ENCODE measurements at places on chromosomes 13 and 19.

DNA sequence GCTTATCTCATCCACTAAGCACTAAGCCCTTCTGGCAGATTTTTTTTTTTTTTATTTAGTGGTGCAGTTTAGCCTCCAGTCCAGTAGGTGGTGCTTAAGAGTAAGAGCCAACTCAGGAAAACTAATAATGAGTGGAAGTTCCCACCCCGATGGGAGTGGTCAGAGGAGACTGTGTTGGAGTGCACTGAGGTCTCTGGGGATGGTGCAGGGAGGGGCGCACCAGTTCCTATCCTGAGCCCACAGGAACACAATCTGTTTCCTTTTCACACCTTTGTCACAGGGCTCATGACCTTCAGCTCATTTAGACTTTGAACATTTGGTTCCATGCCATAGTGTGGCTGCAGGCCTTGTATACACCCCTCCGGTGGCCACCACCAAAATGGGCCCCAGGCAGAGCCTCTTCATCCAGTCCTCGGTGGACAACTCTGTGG, 367.4 kb downstream of the SPRY2 start:
- no peak for DNase-seq

DNA sequence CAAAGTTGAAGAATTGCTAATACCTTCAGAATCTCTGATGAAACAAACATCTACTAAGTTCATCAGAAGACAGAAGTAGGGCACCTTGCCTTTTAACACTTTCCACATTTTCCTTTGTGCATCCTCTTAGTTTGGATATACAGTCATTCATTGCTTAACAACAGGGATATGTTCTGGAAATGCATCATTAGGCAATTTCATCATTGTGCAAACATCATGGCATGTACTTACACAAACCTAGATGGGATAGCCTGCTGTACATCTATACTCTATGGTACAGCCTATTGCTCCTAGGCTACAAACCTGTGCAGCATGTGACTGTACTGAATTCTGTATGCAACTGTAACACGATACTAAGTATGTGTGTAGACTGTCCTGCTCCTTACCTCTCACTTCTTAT, 169.8 kb downstream of the SUCLA2 start:
- no peak for DNase-seq

DNA sequence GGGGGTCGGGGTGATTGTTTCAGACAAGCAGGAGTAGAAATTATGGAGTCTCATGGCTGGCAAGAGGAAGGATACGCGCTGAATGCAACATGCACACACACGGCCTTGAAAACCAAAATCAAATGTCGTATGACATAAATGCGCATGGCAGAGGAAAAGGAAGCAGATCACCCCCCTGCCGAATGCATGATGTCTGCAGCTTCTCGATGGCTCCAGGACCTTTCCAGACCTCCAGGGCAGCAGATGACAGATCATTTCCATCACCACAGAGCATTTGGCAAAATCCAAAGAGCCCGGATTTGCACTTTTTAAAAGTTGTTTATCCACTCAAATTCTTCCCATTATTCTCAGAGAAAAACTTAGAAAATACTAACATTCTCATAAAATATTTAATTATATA, 211.7 kb downstream of the NHLRC3 start:
- DNase-seq: no peak

DNA sequence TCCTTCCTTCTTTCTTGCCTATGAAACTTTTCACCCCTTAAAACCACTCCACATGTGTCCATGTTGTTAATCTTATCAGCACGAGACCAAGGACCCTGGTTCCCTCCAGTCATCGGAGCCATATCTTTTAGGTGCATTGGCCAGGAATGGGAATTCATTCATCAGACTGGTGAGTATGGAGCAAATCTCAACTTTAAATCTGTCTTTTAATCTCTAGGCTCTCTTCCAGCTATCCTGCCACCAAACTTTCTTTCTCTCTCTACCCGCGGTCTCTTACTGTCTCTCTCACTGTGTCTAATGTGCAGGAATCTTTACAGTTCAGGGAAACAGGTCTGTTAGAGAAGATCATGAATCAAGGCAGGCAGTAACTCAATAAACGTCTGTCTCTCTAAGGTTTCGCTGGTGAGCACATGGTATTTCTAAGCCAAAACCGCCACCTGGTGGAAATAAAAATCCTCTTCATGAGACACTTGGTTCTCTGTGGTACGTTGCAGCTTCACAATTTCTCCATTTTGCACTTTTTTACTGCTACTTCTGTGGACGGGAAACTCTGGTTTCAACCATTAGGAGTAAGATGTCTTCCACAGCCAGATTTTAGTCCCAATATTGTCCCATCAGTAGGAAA, 16.1 kb downstream of the LGALS16 start:
- DNase-seq: no peak

DNA sequence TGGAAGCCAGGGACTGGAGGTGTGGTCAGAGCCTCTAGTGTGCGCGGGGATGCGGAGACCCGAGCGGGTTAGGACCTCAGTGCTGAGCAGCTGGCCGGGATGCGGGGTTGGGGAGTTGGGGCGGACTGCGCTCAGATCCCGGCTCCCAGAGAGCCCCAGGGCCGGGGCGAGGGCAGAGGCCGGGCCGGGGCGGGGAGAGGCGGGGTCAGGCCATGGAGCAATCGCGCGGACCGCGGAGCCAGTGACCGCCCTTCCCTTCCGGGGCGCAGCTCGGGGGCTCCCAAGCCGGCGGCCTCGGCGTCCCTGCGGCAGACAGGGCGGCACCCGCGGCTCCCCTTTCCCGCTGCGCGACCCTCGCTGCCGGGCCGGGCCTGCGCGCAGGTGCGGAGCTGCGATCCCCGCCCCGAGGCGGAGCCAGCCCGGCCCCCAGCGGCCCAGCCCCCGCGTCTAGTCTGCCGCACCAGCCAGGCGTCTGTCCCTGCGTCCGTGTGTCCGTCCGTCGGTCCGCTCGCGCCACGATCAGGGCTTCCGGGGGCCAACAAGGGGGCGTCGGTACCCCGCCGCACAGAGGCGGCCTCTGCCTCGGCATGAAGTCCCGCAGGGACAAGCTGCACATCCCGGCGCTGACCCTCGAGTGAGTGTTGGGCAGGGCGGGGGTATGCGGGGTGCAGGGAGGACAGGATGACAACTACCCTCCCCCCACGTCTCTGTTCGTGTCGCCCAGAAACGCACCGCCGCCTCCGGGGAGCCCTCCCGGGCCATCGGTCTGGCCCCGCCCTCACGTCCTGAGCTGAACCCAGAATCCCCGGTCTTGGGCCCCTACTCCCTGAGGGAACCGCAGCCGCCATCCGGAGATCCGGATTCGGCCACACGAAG, 12.4 kb downstream of the MAST3 start:
- DNase-seq: no peak

DNA sequence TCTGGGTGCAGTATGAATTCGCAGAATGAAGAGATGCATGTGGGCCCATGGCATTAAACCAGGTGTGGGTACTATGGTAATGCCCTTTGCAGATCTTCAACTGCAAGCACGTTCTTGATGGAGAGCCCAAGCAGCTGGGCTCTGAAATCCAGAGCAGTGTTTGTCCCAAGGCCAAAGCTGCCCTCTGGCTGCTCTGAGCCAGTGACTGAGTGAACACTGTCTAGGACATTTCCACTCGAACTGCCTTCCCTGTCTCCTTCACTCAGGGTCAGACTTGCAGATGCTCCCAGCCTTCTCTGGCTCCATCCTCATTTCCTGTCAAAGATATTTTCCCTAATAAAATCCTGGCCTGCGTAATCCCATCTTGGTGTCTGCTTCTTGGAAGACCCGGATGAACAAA, 80.2 kb upstream of the GJB6 start:
- no peak for DNase-seq

DNA sequence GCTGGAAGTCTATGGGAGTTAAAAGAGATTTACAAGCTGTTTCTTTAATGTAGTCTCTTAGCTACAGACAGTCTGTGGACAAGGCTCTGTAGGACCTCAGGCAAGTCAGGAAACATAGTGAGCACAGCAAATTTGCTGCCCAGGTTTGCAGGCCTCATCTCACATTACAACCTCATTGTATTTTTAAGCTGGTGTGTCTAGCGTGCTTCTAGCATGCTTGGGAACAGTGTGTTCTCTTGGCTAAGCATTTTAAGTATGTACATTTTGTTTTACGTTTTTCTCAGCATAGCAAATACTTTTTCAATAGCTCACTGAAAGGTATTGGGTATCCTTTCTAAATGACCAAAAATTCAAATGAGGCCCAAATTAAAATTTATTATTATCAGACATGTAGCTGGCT, 113.2 kb downstream of the STARD13 start:
- no peak for DNase-seq

DNA sequence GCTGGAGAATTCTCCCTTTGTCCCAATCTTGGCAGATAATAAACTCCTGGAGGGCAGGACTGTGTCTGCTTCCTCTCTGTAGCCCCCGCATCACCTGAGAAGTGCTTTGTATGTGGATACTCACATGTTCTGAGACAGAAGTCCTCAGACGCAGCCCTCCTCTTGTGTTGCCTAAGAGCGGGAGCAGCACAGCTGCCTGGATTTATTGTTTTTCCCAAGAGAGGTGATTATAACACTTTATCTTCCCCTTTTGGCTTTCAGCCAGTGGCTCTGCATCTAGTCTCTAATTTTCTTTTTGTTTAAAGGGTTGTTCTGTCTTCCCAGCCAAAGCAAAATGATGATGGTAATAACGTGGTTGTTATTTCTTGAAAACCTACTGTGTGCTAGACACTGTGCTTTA, 36.1 kb downstream of the OLFM4 start:
- DNase-seq: no peak

DNA sequence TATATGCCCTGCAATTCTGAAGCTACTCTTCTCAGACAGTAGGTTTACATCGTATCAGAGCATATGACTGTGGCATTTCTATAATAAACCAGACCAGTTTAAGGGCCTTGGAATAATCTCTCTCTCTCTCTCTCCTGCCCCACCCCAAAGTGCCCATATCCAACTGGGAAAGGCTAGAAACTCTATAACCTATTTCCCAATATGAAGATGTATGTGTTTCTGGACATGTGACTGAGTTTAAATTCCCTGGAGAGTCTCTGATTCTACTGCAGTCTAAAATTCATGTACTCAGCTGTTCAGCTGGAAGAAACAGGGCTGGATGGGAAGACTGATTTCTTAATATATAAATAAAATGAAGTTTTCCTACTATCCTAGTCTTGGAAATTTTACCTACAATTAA, 91.9 kb upstream of the MBNL2 start:
- DNase-seq: no peak

GRCh38 chr19:351976-352625, 7.5 kb upstream of the MIER2 start:
- DNase-seq: no peak

DNA sequence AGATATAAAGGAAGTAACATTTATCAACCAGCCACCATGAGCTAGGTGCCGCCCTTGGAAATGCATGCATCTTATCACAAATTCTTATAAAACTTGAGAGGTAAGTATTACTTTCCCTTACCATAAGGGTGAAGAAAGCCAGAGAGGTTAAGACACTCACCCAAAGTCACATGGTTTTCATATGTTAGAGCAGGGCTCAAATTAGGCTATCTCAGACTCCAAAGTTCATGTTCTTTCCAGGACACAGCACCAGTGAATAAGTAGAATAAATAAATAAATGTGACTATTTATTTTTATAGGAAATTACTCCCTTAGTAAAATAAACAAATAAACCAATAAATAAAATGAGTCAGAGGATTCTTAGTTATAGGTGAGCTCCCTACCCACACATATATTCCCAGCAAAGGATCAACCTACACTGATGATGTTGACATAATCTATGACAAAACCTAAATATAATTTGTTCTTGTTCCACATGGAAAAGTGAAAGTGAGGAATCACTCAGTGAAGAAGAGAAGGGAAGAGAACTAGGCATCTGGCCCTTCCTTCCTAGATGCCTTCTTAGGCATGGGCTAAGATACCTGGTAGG, 27.2 kb downstream of the SPRY2 start:
- no peak for DNase-seq

DNA sequence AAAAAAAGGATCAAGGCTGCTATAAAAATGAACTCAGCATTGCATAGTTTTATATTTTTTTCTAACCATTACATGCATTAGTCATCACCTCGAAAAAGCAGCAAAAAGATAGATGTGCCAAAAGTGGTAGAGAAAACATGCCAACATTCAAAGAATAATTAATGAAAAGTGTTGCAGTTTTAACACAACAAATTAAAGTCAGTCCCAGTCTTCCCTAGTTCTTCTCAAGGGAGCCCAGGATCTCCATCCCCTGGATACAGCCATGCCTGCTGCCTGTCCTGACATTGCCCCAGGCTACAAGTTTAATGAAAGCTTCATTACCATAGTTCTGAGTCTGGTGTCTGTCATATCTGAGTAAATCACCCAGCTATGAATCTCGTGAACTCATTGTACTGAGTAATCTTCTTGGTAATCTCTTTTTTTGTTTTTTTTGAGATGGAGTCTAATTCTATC, 116.6 kb upstream of the KLF12 start:
- no peak for DNase-seq

DNA sequence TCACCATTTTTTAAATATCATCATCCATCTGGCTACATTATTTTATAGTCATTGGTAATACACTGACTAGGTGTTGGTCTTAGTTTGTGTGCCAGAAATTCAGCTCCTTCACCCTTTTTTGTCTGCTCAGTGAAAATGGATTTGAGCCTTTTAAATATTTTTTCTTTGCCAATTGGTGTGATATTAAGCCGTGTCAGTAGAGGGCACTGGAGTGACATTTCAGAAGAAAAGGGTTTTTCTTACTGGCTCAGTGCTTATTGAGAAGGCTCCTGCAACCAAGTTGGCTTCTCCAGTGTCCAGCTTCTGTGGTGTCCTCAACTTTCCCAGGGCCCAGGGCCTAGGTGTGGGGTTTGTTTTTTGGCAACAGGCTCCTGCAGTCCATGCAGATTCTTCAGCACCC, 546.6 kb downstream of the DACH1 start:
- no peak for DNase-seq

DNA sequence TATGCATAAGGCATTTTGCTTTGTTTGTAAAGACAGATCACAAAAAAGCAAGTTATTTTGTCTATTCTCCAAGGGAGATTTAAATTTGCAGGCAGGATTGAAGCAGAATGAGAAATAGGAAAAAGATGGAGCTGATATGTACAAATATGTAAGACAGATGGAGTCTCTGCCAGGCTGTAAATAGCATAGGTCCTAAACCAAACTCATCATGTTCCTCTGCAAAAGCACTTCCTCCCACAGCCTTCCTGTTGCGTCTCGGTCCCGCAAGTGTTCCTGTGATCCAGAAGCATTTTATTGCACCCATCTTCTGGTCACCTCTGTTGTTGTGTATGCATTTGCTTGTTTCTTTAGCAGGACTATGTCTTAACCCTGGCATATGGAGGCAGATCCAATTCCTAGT, 95.7 kb upstream of the CLDN10 start:
- no peak for DNase-seq

DNA sequence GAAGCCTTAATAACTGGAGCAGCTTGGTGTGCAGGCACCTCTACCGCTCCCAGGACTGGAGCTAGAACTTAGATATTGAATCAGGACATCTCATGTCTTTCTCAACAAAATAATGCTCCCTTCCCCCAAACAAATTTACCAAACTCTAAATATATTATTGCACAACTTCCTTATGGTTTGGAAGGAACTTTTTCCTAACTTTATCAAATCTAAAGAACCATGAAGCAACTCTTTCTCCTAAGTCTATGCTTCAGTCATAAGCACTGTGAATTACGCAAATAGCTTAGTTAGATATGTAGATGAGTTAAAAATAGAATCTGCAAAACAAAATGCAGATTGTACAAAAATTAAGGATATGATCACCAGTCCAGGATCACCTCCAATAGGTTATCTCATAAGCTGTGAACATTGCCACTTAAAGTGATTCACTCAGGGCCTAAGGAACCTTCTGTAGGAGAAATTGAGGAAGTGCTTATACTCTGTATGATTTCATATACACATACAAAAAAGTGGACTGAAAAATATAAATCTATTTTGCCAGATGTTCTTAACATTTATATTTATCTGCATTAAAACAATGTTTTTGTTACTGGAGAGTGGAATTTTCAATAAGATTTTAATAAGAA, 20.4 kb upstream of the MAB21L1 start:
- no peak for DNase-seq

Data from stimulated activated CD8-positive, alpha-beta memory T cell treated with anti-CD3 and anti-CD28 coated beads, Interleukin-7, amount 100 ng/mL, for 1 hour (primary cell).